ENCODE measurements at places on chromosomes 5 and 9.

- no peak for DNase-seq
These were observed 269.8 kb upstream of the RFX3 start for GRCh38 chr9:3795556-3795955.

DNA sequence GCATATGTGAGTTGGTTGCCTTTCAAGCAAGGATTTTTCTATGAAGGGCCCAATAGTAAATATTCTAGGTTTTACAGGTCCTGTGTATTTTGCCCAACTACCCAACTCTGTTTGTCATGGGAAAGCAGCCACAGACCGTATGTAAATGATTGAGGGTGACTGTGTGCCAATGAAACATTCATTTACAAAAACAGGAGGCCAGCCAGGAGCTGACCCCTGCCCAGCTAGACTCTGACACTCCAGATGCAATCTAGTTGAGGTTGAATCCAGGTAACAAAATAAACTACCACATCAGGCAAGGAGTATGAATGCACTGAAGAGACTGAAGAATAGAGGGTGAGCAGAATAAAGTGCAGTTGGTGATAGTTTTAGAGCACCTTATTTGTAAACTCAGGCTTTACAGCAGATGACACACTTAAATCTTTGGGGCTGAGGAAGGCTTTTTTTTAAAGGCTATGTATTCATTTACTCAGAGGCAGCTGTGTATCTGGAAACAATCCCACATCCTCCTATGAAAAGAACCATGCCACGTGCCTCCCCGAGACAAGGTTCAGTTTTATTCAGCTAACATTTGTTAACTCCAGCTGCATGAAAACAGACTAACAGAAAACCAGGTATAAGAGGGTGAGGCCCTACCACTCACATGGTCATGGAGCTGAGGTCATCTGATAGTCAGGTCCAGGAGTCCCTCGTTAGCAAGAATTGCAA, 60.7 kb downstream of the SLC1A1 start:
- peak; percentile 35 for DNase-seq

DNA sequence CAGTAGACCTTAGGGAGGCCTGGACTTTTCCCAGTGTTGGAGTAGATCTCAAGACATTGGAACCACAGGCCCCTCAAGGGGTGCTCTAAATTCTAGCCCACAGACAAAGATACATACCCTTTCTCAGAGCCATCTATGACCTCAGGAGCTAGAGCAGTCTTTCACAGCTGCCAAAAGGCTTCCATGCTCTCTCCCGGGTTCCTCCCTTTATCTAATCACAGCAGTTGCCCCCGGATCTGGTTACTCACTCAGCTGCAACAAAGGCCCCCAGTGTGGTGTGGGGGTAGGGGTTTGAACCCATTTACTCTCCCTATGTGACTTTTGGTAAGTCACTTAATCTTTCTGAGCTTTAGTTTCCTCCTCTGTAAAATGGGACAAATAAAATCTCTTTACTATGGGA, 27.0 kb downstream of the POU4F3 start:
- DNase-seq: no peak

DNA sequence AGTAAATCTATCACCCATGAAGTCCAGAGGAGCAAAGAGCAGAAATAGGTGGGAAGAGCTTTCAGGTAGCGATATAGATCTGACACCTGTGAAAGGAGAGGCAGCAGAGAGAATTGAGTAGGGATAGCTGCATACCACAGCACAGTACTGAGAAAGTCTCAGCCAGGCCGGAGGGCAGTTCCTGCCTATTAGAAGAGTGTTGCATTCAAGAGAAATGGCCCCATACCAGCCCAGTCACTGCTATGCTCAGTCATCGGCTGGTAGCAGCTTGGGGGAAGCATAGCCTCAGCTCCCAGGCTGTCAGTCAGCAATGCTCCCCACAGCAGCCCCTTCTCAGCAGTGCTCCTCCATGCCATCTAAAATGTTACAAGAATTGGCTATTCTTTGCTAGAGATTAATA, 285.1 kb upstream of the CDH6 start:
- DNase-seq: no peak

DNA sequence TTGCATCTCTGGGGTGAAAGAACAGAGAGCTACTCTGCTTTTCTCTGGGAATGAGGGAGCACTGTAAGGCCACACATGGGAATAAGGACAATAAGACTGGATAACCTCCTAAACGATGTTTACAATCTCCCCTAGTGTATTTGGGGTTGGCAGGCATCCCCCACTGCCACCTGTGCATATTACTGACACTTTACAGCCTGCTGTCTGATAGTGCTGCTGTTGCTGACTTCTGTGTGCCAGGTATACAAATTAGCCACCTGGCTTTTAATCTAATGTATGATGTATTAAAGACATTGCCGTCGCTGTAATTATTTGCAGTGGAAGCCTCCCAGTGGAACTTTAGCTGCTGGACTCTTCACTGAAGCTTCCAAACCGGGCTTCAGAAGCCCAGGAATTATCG, 4.4 kb upstream of the SHISAL2B start:
- DNase-seq: no peak

- no peak for DNase-seq
These were observed 7.3 kb downstream of the GBA2 start for GRCh38 chr9:35741740-35742139.

DNA sequence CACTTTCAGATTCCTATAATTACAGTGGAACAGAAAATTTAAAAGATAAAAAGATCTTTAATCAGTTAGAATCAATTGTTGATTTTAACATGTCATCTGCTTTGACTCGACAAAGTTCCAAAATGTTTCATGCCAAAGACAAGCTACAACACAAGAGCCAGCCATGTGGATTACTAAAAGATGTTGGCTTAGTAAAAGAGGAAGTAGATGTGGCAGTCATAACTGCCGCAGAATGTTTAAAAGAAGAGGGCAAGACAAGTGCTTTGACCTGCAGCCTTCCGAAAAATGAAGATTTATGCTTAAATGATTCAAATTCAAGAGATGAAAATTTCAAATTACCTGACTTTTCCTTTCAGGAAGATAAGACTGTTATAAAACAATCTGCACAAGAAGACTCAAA, 29.5 kb downstream of the ZFYVE16 start:
- no peak for DNase-seq

DNA sequence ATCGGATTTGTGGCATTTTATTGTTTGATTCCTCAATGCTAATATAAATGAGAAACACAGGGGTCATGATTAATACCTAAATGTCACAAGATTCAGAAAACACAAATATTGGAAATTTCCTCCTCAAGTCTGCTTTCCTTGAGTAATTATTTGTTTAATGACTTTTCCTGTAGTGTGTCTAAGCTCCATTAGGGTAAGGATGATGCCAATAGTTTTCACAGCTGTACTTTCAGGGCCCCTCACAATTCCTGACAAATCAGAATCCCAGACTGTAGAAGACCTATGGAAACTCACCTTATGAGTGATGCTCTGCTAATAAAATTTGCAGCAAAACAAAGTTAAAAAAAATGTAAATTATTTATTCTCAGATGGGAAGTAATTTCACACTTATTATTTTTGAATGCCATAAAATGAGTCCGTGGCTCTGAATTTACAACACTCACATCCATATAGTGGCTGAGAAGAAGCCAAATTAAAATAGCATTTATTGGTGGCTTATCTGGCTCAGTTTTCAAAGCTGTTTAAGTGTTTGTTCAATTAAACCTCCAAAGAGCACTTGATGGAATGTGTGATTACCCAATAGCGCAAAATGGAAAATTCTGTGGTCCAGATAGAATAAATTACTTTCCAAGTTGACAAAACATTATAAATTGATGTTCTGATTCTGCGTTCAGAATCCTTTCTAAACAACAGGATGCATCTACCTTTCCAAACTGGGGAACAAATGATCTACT, 1.6 kb upstream of the SPINK14 start:
- DNase-seq: no peak

GRCh38 chr9:129283291-129283691, 105.2 kb upstream of the IER5L start:
- DNase-seq: no peak

DNA sequence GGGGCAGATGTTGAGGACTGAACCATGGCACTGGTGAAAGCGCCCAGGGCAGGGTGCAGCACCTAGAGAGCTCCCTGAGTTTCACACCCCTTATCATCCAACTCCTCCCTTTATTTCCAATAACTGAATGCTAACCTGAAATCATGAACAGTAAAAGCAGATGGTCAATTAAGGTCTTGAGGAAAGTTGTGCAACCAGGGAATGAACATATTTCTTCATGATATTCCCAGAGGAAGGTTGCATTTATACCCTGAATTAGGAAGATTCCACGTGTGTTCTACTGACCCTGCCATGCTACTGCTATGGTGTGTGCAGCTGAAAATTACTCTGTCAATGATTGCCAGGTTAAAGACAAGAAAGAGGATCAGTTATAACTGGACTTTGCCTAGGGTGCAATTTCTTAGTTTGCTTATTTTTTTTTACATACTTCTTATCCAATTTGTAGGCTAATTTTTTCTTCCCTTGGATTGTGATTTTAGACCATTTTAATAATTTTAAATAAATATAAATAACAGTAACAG, 319.8 kb downstream of the SEMA5A start:
- DNase-seq: no peak

- no peak for DNase-seq
These were observed 35.4 kb downstream of the LHX3 start for GRCh38 chr9:136169495-136169894.

Data from CD4-positive, alpha-beta T cell treated with Interleukin-6 at 100 ng/mL for 8 hours (primary cell).